ENCODE measurements at places on chromosomes 12 and 14. TPM values are rescaled to one million over a fixed set of nuclear protein-coding genes. Genes with fewer than 3 reads are reported as not detected.

GRCh38 chr12:58955849-58956248 is 35.5 kb upstream of the LRIG3 start:
- no peak for DNase-seq

DNA sequence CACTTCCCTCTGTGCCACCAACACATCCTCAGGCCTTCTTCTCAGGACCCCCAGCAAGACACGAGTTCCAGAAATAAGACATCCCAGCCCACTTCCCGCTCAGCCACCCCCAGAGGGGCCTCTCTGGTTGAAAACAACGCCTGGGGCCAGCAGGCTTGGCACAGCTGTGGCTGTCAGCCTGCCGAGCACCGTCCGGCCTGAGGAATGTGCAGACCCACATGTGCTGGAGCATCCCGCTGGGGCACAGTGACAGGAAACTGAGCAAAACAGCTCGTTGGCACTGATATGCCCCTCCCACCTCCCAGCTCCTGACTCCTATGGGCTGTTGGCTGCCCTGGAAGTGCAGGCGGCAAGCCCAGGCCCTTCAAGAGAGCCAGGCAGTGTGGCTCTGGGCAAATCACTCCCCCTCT is 1.4 kb downstream of the SYNE3 start:
- DNase-seq: no peak

GRCh38 chr12:86521870-86522269 is 265.7 kb upstream of the MGAT4C start:
- no peak for DNase-seq

GRCh38 chr14:41605550-41606281 is 960 bp upstream of the LRFN5 start:
- no peak for DNase-seq

DNA sequence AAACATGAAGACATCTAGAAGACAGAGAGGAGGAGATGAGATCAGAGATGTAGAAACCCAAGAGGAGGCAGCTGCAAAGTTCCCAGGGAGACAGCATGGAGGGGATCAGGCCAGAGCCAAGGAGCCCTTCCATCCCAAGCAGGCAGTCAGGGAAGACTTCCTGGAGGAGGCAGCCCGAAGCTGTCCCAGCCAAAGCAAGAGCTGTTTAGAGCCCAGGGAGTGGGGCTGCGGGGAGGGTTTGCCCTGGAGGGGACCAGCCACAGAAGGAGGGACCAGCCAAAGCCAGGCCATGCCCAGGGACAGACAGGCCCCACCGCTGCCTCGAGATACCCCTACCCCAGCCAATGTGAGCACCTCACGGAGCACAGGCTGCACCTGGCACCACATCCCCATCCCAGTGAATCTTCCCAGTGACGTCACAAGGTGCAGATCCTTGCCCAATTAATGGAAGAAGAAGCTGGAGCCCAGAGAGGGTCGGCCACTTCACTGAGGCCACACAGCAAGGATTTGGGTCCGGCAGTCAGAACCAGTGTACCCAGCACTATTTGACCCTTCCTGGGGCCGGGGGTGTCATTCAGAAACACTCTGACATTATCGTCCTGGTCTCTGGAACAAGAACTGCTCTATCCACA is 14.1 kb upstream of the DIO3 start:
- DNase-seq: no peak

Gene UNC79
- polyA plus RNA-seq: 0.96 TPM

Gene CPNE6
- polyA plus RNA-seq: not detected

Data from left renal pelvis (tissue), 4 donors.